ENCODE measurements at places on chromosomes 12 and 14.

DNA sequence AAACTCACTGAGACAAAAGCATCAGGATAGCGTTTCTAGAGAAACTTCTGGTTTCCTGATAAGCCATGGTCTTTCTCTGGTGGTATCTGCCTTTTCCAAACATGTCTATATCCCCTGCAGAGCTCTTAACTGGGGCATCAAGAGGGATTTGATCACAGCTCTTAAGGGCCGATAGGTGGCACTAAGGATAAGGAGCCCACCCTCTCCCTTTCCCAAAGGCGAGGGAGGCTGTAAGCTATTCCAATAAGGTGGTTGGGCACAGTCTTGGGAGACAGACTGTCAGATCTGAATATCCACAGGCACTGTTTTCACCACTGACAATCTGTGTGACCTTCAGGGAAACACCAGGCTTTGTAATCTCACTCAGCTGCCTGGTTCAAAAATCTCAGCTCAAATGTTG lies 206.0 kb downstream of the ADGRD1 start:
- no peak for DNase-seq

GRCh38 chr14:103155010-103155409 lies 31.7 kb downstream of the TNFAIP2 start:
- no peak for DNase-seq

DNA sequence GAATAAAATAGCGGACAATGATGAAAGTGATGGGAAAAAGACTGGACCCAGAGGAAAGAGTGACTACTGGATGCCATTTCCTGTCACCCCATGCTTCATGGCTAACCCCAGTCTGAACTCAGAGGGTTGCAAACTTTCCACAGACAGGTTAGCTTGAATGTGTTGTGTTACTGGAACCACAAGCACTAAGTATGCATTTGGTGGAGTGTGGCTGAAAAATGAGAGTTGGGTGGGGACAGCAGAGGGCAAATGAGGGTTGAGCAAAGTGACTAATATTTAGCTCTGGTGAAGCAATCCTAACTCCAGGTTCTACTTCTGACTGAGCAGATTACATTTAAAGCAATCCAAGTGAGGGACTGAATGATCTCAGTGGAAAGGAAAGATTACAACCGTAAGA lies 1.6 kb downstream of the SLC16A7 start:
- peak; percentile 19 for DNase-seq

DNA sequence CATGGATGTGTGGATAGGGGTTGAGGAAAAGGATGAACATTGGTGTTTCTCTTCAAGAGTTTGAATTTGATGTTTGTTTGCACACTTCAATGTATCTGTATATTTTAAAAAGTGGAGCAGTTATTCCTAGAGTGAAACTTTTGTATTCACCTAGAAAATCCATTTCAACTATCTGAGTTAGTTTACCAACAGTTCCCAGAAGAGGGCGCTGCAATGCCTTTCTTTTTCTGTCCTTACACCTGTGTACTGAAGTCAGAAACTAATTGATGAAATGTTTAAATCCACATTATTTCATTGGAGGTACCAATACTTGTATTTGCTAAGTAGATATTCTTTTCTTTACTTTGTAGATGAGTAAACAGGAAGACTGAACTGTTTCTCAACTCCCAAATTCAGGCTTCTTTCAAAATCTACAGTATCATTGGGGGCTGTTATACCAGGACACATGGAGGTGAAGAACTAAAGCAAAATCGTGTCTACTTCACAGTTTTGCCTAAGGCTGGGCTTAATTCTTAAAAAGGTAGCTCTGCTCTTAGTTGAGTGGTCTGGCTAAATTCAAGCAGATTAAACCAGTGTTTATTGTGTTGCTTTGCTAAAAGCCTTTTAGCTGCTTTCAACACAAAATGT lies 26.6 kb upstream of the KLRB1 start:
- DNase-seq = peak; percentile 51

- peak; percentile 1 for DNase-seq
Observed at GRCh38 chr14:51095854-51096823, 1.2 kb upstream of the TRIM9 start.

DNA sequence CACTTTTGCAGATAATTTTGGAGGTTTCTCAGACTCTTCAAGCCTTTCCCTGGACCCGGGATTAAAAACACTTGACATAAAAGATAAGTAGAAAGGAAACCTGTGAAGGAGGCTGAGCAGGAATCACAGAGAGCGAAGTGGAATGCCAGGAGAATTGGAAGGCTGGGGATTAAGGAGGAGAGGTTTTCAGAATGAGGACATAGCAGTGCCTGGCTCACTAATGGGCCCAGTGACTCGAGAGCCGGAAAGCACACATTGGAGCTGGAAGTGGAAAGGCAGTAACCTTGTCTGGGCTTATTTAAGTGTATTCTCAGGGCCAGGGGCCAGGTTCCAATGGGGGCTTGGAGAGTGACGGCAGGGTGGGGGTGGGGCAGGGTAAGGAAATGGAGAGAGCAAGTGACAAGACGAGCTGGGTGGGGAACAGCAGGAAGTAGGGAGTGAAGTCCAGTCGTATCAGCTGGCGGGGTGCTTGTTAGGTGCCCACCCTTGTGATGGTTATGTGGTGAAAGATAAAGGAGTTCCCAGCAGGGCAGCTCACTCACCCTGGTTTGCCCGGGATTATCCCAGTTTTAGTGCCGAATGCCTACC lies 13.1 kb downstream of the EVL start:
- DNase-seq = no peak

- DNase-seq = no peak
Observed at GRCh38 chr12:50614167-50614759, 109.5 kb downstream of the DIP2B start.

DNA sequence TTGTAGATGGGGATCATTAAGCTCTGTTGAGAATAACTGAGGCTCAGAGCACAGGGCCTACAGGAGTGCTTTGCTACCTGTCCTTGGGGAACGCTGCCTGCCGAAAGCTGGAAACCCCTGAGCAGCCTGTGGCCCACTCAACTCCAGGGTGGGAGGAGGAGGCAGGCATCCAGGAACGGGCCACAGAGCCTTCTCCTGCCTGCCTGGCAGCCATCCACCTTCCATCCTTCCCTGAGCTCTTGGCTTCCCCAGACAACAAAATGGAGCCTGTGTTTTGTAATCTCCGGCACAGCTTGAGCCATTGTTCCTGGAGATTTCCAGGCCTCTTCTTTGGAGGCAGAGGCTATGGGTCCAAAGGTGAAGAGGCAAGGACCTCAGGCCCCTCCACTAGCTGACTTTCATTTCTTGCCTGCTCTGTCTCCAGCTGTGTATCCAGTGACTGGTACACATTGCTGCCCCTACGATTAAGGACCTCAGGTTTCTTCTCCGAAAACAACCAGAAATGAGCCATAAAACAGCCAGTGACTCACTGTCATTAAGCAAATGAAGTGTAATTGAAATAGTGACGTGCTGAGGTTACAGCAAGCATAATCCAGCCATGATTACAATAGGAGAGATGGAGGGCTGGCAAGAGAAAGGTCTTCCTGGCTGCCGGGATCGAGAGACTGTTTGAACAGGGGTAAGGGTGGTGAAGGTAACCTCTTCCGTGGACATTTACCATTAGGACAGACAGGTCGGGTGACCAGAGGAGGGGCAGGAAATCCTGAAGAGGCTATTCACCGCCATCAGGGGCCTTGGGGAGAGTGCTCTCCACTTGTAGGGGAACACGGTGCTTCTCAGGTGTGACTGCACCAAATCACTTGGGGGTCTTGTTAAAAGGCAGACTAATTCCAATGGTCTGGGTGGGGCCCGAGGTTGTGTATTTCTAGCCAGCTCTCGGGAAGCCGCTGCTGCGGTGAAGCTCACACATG lies 56.3 kb upstream of the KCNA5 start:
- no peak for DNase-seq

DNA sequence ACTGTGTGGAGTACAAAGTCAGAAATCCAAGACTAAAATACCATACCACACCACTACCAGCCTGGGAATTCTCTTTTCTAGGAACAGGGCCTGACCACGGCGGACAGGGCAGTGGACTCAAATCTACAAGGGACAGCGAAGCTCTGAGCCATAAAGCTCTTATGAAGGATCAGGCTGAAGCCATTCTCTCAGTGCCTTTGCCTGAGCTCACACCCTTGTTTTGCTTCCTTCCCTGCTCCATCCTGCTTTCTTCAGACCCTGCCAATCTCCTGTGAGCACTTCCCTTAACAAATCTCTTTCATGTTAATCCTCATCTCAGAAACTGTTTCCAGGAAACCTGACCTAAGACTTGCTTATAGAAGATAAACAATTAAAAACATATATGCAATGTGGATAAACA lies 398.5 kb downstream of the MDGA2 start:
- no peak for DNase-seq

DNA sequence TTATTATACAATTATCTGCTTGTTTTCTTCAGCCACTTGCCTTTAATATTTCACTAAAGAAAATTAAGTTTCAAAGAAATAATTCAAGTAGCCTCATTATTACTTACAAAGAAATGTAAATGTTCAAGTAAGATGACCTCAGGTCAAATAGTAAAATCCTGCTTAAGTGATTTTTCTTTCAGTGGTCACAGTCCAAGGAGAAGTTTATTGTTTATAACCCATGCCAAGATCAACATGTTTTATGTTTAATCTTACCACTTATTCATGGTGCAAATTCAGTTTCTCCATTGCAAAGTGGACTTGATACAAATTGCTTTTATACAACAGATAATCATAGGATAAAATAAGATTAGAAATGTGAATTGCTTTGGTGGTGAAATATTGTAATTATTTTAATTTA lies 370.2 kb upstream of the FLRT2 start:
- no peak for DNase-seq

GRCh38 chr12:116919706-116920485 lies 9.1 kb downstream of the FBXW8 start:
- DNase-seq = no peak

DNA sequence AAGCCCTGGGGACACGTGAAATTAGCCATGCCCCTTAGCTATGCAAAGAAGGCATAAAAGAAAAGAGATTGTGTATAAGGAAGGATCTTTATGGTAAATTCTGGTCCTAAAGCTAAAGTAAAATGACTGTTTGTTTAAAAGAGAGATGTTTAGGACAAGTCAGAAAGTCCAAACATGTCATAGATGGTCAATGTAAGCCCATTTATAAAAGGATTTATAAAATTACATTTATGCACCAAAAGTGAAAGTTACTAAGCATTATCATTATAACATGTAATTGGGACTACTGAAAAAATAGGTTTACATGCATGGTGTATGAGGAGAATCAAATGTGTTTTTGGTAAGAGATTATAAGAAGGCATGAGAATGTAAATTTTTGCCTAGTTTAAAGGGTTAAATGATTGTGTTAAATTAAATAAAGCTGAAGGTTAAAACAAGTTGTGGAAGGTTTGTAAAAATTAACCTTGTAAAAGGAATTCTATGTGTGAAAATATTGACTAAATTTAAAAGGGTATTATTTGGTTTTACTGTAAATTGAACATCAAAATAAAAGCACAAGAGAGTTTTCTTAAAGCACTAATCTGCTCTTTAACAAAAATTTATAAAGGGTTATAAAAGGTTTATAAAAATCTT lies 50.4 kb upstream of the TSPAN8 start:
- no peak for DNase-seq

DNA sequence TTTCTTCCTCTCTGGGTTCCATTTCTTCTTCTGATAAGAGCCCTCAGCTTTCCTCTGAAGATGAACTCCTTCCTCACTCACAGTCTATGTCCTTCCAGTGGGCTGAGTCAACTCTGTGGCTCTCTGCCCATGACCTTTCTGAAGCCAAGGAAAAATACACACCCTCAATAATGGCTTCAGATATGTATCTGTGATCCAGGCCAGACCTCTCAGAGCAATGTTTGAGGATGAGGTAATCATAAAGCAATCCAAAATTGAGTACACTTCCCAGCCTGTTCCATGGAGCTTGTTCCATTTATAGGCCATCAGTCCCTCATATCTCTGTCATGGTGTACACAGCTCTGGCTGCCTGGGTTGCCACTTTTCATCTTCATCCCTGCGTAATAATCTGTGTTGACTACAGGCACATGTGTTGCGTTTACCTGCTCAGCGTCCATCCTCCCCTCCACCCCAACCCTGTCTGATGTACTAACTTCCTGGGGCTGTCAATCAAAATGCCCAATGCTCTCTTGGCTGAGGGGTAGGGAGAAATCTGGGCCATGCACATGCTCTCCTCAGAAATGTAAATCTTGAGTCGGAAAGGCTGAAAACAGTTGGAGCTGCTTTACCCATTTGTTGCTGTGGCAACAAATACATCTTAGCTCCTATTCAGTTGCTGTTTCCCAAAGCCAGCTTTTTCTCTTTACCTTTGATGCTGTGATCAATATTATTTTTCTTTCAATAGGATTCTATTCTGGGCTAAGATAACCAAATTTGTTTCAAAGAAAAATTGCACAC lies 377.8 kb upstream of the TMEM132C start:
- no peak for DNase-seq

DNA sequence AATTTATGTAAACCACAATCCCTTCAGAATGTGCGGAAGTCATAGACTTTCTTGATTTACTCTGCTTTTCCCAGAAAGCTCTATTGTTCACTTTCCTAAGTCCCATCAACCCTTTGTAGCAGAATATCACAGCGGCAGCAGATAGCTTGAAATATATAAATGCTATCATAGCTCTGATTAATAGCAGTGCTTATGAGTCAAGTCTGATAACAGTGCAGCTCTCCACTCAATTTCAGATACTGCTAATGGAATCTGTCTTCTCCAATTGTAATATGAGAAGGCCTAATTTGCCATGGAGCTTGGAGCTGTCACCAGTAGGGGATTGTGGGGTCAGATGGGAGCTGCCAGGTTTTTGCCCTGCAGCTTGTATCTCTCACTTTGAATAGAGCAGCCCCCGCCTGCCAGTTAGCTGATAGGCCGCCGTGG lies 10.9 kb downstream of the TMEM260 start:
- no peak for DNase-seq

DNA sequence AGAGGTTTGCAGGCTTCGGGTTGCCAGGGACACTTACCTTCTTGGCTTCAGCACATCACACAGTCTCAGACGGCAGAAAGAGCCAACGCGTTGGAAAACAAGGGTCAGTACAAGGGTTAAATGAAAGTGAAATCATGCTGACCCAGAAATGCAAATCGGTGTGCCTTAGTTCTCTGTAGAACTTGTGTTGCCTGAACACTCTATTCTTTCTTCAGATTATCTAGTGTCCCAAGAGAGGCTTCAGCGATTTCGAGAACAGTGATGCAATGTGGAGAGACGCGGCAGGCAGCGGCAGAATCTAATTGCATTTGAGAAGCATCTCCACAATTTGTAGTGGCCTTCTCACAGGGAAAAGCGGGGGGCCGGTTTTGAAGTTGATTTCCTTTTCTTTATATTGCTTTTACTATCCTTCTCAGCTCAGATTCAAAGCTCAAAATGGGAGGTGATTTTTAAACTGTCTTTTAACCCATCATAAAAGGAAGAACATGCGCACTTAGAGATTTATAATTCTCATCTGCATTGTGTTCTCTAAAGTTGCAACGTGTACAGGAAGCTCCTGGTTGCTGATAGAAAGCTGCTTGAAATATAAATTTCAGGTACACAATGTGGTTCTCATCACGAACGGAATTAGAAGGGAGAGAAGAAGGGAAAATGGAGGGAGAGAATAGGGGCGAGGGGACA lies 67.8 kb upstream of the EGLN3 start:
- no peak for DNase-seq
